CD14-positive monocyte (primary cell): ENCODE measurements at places on chromosomes 11 and 22.

GRCh38 chr11:61978703-61979661 lies 11.5 kb upstream of the FTH1 start:
- no peak for DNase-seq

DNA sequence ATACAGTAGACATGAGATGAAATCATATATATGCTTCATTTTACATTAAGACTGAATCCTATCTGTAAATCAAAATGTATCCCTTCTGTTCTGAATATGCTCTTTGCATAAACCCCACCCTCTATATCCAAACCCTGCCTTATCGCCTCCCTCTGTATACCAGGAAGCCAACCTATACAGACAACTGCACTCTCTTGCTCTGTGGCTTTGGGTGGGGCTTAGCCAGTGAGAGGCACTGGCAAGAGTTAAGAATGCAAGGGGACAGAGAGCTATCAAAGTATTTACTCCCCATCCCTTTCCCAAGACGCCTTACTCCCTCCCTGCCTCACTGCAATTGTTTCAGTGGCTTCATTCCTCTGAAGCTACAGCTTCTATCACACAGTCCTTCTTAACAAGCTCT lies 309.8 kb downstream of the TTC28 start:
- no peak for DNase-seq

GRCh38 chr11:33703234-33703633 lies 2.6 kb upstream of the C11orf91 start:
- DNase-seq = no peak

GRCh38 chr22:41271787-41272186 lies 14.2 kb downstream of the RANGAP1 start:
- DNase-seq = no peak

- no peak for DNase-seq
Observed at GRCh38 chr11:31966846-31967245, 124.0 kb upstream of the RCN1 start.

- DNase-seq = no peak
Observed at GRCh38 chr11:8318536-8318935, 54.9 kb upstream of the LMO1 start.

- no peak for DNase-seq
Observed at GRCh38 chr11:45400591-45400990, 114.5 kb upstream of the SYT13 start.

DNA sequence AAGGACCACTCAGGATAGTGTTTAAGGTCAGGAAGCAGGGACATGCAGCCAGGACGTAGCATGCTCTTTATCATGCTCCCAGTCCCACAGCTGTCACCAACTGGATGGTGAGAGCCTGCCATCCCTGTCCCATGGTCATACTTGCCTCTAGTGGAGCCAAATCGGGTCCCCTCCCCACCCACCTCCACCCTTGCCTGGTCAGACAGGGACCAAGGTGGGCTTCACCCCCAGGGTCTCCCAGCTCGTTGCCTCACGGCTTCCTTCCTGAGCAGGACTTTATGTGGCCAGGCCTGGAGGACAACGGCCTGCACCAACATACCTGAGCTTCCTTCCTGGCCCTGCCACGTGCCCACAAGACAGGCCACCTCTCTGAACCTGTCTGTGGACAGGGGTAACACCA lies 19.8 kb downstream of the A4GALT start:
- DNase-seq = no peak

DNA sequence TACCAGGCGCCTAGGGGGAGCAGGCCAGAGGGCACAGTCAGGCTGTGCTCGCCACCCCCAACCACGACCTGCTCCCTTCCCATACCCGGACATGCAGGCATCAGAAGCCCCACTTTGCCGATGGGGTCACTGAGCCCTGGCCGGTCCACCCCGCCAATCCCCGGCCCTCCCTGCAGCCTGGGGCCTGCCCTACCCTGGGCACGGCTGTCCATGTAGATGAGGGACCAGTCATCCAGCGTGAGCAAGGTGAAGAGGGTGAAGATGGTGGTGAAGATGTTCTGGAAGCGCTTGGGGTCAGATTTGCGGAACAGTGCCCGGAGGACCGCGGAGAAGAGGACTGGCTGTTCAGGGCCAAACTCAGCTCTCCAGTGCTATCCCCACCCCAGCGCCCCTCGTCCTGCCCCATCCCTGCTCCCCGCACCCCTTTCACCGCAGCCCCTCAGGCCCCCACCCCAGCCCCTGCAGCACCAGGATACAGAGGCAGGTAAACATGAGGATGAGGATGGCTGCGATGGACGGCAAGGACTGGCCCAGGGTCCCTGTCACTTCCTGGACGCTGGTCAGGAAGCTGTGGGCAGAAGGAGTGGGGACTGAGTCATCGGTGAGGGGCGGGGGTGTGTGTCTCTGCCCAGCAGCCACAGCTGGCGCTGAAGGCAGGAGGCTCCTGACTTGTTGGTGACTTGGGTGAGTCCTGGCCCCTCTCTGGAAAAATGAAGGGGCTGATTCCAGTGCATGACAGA lies 5.5 kb downstream of the CATSPER1 start:
- DNase-seq = peak; percentile 96

- DNase-seq = no peak
Observed at GRCh38 chr11:126432525-126432924, 77.0 kb downstream of the ST3GAL4 start.

DNA sequence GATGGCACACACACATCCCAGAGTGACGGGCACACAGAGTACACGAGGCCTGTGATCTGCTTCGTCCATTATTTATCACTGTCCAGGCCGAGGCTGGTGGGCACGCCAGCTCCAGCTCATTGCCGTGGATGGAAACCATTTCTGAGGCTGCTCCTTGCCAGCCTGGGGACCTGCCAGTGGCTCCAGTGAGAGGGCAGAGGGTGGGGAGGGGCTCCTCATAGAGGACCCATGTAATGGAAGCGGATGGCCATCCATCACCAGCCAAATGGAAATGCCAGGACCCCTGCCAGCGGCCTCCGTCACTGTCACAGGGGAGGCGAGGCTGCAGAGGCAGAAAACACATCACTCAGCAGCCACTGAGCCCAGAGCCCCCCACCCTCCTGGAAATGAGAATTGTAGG lies 35.7 kb downstream of the TP53I11 start:
- DNase-seq = no peak

GRCh38 chr11:69625476-69625875 lies 15.5 kb upstream of the CCND1 start:
- no peak for DNase-seq

DNA sequence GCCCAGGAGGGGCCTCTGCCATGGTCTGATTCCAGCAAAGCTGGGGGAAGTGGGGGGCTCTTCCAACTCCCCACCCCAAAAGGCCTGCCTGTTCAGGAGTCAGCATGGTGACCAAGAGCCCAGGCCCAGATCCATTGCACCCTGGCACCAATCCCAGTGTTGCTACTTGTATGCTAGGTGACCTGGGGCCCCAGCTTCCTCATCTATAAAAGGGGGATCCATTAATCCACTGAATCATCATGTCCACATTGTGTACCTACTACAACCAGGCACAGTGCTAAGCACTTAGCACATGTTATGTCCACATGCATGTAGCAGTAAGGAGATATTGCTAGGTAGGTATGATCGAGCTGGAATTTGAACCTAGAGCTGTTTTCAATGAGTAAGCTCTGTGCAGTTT lies 2.0 kb downstream of the SYT12 start:
- no peak for DNase-seq

DNA sequence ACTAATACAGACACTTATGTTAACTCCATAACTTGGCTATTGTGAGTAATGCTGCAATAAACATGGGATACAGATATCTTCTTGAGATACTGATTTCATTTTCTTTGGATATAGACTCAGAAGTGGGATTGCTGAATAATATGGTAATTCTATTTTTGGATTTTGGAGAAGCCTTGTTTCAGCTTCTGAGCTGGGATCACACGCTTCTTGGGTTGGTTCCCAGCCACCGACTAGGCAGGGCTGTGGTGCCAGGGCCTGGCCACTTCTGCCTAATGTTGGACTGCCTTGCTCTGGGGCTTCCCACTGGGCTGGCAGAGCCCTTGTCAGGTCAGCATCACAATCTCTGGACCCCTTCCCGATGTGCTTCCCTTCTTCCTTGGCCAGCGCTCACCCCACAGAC lies 14.0 kb upstream of the MCHR1 start:
- DNase-seq = no peak

DNA sequence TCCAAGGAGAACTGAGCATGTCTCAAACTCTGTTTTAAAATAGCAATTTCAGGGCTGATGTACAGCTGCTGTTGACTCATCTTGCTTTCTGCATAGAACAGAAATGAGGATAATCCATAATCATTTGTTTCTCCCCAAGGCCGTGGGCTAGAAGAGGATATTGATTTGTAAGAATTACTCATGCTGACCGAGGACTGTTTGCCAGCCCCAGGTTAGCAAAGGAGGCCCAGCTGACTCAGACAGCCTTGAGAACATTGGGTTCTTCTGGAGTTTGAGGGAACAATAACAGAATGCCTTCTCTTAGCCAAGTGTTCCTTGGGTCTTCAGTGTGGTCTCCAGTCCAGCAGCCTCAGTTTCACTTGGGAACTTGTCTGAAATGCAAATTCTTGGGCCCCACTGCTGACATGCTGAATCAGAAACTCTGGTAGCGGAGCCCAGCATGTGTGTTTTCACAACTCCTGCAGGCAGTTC lies 92.0 kb downstream of the ZC3H12C start:
- DNase-seq = no peak

DNA sequence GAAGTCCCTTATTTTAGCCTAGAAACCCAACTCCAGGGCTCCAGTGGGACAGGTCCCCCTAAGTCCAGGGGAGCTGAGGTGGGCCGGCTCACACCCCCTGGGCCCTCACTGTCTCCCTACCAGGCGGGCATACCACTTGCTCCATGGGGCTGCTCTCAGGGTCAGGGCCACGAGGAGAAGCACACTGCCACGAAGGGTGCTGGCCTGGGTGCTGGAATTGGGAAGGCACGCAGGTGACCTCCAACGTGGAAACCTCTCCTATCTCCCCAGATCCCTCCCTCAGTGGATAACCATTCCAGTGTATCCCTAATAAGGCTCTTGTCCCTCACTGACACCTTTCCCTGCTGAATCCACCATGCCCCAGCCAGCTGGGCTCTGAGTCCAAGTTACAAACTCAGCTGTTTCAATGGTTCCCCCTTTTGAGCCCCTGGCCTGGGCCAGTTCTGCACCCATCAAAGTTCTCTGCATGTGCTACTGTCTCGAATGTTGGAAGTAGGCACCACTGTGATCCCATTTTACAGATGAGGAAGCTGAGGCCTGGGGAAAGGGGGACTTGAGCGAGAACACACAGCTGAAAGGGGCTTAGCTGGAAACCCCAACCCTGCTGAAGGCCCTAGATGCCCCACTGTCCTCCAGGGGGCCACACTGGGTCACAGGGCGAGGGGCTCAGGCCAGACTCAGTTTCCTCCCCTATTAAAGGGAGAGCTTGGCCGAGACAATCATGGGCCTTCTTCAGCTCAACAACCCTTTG lies 1.5 kb downstream of the SHISAL1 start:
- no peak for DNase-seq

DNA sequence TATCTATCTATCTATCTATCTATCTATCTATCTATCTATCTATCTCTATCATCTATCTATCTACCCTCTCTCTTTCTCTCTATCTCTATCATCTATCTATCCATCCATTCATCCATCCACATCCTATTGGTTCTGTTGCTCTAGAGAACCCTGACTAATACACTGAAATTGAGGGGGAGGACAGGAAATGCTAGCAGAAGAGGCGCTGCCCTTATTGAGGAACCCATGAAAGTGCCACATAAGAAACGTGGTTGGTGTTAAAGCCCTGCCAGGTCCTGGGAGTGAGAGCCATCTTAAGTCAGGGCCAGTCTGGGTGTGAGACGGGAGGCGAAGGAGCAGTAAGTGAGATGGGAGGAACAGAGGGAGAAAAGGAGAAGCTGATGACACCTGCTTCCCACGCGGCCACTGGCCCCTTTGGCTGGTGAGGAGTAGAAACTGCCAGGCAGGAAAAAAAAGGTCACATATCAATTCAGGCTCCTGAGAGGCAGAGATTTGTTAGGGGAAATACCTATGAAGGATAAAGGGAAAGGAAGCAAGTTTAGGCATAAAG lies 87.9 kb upstream of the PLET1 start:
- DNase-seq = no peak

- no peak for DNase-seq
Observed at GRCh38 chr11:1936781-1937615, 10.1 kb upstream of the MRPL23 start.

DNA sequence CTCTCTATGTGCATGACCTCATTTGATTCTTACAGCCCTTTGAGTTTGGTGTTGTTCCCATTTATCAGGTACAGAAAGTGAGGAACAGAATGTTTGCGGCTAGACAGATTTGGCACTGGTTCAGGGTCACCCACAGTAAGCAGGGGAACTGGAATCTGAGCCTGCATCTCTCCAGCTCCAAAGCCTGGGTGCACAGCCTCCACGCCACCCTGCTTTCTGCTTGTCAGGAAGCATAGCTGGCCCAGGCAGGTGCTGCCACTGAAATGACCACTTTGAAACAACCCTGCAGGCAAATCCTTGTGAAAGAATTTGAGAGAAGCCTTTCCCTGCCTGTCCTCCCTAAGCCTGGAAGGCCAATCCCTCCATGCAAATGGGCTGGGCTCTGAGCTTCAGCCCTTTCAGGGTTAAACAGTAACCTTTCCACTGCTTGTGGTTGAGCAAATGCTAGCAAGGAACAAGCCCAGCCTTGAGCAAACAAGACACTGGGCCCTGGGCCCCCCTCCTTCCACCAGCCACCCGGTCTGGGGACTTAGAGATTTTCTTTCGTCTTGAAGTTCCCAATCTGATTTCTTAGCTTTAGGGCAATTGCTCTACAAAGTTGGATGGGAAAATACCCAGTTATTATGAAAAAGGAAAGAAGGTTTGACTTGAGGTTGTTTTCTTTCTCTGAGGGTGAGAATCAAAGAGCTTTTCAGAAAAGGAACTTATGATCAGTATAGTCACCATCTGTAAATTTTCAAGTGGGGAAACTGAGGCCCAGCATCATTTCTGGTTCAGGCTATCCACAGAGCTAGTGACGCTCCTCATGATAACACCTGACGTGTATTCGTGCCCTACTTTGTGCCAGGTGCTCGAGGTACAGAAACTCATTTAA lies 19.4 kb downstream of the EHF start:
- no peak for DNase-seq

- no peak for DNase-seq
Observed at GRCh38 chr22:21026783-21027692, 5.3 kb downstream of the SLC7A4 start.

GRCh38 chr11:117623831-117624271 lies 173.2 kb downstream of the DSCAML1 start:
- no peak for DNase-seq

DNA sequence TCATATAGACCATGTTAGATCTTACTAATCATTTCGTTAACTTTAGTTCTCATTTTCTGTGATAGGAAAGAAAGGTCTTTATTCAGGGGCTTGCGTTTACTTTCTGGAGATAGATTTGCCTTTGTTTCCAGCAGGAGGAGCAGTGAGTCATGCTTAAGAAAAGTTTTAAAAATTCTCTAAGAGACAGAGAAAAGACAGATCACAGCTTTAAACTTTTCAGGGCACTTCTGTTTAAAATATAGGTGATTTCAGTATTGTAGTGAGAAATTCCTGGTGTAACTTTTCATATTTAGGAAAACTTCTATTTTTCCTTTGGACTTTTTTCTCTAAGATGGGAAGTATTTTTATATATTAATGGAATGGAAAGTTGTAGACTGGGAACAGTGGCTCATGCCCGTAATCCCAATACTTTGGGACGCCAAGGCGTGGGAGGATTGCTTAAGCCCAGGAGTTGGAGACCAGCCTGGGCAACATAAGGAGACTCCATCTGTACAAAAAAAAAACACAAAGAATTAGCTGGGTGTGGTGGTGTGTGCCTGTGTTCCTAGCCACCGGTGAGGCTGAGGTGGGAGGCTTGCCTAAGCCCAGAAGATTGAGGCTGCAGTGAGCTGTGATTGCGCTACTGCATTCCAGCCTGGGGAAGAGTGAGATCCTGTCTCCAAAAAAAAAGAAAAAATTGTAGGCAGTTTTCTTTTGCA lies 60.3 kb downstream of the ATXN10 start:
- no peak for DNase-seq

- DNase-seq = no peak
Observed at GRCh38 chr11:117020869-117021564, 77.2 kb downstream of the SIK3 start.
